ENCODE measurements at places on chromosomes 6 and 20.

GRCh38 chr6:148878683-148879082 is 131.9 kb downstream of the UST start:
- no peak for DNase-seq

GRCh38 chr20:50675671-50676376 is 15.5 kb downstream of the RIPOR3 start:
- no peak for DNase-seq

- DNase-seq: no peak
These were observed 23.1 kb upstream of the VSTM2L start for GRCh38 chr20:37879843-37880242.

DNA sequence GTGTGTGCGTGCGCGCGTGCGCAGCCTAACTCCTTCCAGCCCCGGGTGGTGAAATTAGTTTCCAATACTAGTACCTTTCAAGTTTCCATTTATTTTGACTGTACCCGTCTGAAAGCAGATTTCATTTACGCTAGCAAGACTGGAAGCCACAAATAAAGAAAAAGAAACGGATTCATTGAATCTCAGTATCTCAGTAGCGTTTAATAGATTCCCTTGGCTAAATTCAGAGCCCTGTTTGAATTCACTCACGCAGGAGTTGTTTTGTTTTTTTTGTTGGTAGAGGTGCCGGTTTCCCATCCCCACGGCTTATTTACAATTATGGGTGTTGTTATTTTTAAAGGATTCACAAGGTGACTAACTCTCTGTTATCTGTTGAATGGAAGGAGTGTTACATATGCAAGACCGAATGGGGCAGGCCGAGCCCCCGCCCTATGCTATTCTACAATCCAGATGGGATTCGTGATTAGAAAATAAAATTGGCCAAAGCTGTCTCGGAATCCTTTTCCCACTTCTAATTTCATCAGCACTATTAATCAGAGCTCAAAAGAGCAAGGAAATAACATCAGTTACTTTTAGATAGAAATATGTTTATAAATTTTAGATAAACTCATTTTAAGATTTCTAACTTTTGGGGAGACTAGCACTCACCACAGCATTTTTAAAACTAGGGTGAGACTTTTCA is 2.3 kb upstream of the INSM1 start:
- no peak for DNase-seq

GRCh38 chr20:44091026-44091425 is 96.0 kb downstream of the JPH2 start:
- no peak for DNase-seq

- DNase-seq: no peak
These were observed 62.9 kb downstream of the SUN5 start for GRCh38 chr20:32941155-32941885.

GRCh38 chr6:158024566-158025297 is 43.1 kb downstream of the SYNJ2 start:
- no peak for DNase-seq

DNA sequence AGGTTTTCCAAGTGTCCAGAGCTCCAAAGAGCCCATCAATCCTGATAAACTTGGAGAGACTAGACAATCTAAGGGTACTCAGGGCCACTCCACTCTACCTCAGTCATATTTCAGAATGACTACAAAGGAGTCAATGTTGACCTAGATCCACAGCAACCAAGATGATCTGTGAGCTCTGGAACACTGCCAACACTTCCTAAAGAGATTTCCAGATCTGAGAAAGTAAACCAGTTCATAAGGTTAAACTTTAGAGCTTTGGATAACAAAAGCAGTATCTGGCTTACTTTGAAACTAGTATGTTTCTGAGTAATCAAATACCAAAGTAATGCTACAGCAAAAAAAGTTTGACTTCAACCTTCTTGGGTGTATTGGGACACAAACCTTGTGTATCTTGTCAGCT is 122.7 kb downstream of the BTBD9 start:
- DNase-seq: no peak

GRCh38 chr6:7706269-7706668 is 19.6 kb upstream of the BMP6 start:
- DNase-seq: no peak
